ENCODE measurements at places on chromosomes 2 and 18.

DNA sequence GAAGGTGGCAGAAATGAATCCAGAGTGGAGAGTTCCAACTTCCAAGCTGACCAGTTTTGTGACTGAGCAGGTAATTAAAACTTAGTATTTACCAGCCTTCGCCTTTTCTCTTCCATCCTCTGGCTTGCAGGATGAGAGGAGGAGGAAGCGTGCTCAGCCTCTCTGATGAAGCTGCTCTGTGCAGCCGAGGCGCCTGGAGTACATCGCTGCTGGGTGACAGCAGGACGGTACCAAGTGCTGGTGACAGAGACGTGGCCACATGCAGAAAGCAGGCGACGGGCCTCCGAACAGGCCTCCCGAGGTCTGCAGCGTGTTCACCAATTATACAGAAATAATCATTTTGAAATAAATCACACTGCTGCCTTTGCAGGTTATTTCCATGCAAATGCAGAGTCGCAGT is 95.0 kb downstream of the MBP start:
- DNase-seq: no peak

- DNase-seq: no peak
Measured at GRCh38 chr18:53843763-53844162, 380.7 kb downstream of the MBD2 start.

GRCh38 chr2:85419009-85419675 is 628 bp downstream of the SH2D6 start:
- DNase-seq: no peak

- DNase-seq: no peak
Measured at GRCh38 chr2:78754930-78755329, 270.6 kb upstream of the REG3G start.

DNA sequence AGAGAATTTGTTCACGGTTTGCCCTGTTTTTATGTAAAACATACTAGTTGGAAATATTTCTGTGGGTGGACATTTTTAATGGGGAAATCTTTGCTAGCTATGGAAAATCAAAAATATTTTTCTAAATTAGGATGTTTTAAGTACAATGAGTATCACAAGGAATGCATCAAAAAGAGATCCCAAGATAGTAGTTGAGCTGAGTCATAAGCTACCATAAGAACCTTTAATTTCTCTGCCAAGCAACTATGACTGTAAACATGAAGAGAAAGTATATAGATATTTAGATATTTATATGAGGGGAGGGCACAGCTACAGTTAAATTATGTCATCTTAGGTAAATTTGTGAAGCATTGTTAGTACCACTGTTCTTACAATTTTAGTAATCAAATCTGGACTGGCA is 646.2 kb downstream of the XIRP2 start:
- no peak for DNase-seq

DNA sequence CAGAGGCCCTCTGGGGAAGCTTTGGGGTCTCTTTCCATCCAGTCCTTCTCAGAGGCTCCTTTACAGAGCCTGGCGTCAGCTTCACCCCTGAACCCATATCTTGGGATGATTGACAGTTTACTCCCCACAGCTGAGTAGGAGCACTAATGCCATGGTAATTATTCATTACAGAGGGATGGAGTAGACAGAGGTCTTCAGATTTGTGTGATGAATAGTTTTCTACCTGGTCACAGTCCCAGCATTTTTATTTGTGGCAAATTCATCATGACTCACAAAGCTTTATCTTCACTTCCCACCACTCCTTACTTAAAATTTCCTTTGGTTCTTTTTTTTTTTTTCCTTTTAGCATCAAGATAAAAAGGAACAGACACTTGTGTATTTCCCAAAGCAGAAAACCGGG is 104.2 kb downstream of the CCDC85A start:
- DNase-seq: no peak

- no peak for DNase-seq
Measured at GRCh38 chr18:44817831-44818473, 137.3 kb downstream of the SETBP1 start.

- no peak for DNase-seq
Measured at GRCh38 chr18:74284980-74285355, 6.8 kb downstream of the CYB5A start.

- DNase-seq: no peak
Measured at GRCh38 chr18:45835057-45835636, 9.7 kb downstream of the SIGLEC15 start.

DNA sequence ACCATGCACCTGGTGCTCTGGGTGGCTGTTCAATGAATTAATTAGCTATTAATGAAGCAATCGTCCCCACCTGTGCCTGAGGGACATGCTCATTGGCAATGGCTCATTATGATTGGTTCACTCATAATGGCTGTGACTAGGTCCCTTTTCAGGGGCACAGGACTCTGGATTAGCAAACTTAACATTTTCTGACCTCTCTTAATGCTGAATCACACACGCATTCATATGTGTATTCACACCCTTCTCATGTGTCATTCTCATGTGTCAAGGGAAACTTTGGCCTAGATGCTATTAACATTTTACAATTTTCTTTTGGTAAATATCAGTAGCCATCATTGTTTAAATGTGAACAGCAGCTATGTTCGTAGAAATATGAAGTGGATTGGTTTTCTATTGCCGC is 98.9 kb upstream of the PMAIP1 start:
- no peak for DNase-seq

- no peak for DNase-seq
Measured at GRCh38 chr18:39531659-39532058, 1966.1 kb upstream of the CELF4 start.

DNA sequence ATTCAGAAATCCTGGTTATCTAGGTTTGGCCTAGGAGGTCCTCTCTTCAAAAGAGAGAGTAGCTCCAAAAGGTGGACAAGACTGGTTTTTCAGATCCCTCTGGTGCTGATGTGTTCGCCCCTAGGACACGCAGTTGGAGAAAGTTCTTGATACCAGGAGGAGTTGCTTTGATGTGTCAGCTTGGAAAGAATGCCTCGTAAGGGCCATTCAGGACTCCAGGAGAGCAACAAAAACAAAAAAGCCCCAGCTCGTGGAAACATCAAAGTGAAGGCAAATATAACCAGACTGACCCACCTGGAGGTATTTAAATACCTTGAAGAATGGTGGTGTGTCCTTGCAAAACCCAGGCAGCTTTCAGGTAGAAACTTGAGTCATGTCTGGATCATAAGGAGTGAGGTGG is 12.5 kb upstream of the LBH start:
- DNase-seq: no peak

- DNase-seq: no peak
Measured at GRCh38 chr2:97747285-97747684, 33.9 kb downstream of the ZAP70 start.

- DNase-seq: no peak
Measured at GRCh38 chr2:190842606-190843104, 38.0 kb upstream of the GLS start.

DNA sequence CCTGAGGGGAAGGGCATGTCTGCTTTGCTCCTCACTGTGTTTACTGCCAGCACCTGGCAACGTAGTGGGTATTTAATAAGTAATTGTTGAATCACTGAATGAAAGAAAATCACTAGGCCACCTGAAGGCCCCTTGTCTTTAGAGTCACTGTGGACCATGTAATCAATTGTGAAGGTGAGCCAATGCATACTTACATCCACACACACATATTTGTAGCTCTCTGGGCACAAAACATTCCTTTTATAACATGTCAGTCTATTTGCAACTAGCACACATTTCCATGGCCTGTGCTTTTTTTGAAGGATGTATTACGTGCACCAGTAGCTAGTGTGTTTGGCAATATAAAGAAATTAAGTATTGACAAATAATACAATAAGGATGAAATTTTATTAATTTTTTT is 11.2 kb downstream of the ATP8B1 start:
- DNase-seq: no peak

- DNase-seq: no peak
Measured at GRCh38 chr2:33391529-33392255, 84.8 kb upstream of the RASGRP3 start.

- no peak for DNase-seq
Measured at GRCh38 chr18:25176518-25177042, 175.4 kb downstream of the ZNF521 start.

- no peak for DNase-seq
Measured at GRCh38 chr2:229669841-229670240, 44.5 kb downstream of the DNER start.

GRCh38 chr2:180656455-180656847 is 324.0 kb upstream of the UBE2E3 start:
- DNase-seq: no peak

DNA sequence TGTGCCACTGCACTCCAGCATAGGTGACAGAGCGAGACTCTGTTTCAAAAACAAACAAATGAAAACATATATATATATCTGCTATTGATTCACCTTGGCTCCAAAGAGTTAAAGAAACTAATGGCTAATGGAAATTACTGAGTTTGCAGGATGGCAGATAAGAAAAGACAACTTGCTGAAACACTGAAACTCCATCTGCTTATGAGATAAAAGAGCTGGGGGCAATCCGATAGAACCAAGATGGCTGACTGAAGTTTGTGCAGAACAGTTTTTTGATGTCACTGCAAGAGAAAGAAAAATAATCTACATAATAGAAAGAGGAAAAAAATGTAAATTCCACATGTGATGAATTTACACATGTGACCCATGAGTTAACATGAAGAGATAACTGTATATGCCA is 88.2 kb downstream of the LRATD1 start:
- no peak for DNase-seq

DNA sequence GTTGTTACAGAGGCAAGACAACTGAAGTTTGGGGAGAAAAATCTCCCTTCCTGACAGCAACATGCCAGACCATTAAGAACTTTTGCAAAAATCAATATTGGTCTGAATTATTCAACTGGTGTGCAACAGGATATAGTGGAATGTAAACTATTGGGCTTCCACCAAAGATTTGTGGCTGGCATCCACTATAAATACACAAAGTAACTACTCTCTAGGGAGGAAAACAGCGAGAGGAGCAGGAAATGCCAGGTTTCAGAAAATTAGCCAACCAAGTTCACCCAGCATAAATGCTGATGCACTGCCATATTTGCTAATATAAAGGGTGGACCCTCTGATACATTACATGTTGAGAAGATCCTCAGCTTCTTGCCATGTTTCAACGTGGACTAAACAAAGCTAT is 267.6 kb upstream of the LYPD1 start:
- no peak for DNase-seq

DNA sequence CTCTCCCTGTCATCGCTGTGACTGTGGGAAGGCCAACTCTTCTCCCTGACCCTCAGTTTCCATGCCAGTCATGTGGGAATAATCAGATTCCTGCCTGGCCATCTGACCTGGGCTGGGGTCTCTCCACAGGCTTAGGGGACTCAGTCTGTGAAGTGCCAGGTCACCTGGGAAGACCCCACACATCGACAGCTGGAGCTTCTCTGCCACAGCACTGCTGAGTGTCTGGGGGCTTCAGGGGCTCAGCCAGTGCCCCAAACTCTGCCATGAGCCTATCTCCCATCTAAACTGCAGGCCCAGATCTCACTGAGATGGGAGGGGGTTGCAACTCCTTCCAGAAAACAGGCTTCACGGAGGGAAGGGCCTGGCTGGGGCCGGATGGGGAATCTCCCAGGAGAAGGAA is 42.0 kb upstream of the OTOS start:
- DNase-seq: no peak

GRCh38 chr18:28560331-28560730 is 383.4 kb upstream of the CDH2 start:
- no peak for DNase-seq

DNA sequence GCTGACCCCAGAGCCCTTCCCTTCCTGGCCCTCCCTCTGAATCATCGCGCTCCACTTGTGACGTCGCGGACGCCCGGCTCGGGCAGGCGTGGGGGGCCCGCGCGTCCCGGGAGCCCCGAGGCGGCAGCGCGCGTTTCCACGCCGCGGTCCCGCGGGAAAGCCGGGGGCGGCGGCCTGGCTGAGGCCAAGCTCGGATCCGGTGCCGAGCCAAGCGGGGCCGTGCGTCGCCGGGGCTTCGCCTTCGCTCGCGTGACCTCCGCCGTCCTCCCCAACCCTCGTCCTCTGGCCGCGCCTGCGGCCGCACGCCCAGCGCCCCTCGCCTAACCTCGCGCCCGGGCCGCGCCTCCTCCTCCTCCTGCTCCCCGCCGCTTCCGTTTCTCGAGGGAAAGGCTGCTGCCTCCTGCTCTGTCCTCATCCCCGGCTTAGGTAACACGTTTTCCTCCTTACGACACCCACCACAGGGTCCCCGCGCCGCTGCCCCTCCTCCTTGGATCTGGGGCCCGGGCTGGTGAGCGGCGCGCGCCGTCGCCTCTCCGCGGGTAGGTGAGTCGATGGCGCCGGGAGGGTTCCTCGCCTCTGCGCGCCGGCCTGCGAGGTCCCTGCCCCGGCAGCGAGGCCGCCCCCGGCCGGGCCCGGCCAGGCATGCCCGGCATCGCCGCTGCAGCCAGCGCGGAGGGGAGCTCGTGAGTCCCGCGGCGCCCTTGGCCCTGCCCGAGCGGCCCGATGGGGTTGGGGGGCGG is at the start of gene INPP1:
TSS of gene INPP1 (plus strand) at position 54 of the 740 bp plus-strand sequence. CDS start 16,514 bp downstream, outside the sequence.
- DNase-seq: peak; percentile 9

GRCh38 chr18:7603259-7604000 is 36.3 kb downstream of the PTPRM start:
- no peak for DNase-seq

DNA sequence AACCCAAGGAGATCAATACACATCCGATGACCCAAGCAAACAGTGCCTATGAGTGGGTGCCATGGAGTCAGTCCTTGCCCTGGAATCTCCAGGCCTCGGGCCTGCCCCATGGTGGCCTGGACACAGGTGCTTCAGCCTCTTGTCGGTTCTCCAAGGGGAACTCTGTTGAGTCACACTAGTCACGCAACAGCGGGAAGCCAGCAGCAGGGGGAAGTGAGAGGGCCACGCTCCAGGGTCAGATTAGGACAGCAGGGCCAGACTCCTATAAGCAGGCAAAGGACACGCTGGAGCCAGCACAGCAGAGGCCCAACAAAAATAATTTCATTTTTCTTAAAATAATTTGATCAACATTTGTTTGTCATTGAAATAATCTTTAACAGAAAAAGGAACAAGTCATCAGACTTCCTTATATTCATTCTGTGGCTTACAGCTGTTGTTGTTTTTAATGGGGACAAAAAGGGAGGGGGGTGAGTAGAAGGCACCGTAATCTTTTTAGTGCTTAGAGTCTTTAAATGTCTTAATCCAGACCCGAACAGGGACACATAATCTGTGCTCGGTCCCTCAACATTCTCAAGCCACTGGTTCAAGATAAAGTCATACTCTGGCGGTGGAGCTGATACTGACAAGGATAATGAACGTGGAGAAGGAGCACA is 16.4 kb upstream of the ARMC9 start:
- DNase-seq: no peak

DNA sequence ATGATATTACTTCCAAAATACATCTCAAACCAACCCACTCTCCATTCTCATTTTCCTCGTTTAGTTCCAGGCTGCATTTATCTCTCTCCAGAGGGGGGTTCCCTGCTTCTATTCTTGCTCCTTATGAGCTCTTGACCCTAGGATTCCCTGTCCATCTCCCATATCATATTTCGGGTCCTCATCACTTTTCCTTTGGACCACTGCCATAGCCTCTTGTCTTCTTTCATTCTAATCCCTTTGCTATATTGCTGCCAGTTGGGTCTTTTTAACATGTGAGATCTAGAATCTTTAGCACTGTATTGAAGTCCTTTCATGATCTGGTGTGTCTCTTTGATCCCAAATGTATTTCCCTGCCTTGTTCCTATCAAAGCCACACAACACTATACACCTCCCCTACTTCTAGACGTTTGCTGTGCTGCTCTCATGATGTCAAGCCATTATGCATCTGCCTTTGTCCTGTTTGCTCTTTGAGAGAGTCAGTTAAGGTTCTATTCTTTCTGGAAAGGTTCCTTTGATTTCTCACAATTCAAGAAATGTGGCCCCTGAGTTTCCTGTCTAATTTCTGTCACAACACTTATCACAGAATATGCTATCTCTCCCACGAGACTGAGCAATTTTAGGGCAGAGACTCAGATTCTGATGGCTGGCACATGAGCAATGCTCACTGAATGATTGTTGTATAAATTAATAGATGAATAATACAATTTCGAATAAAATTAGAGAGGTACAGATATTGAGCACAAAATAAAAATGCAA is 43.2 kb upstream of the SESTD1 start:
- no peak for DNase-seq

Measured in activated naive CD4-positive, alpha-beta T cell (primary cell).